HCT116 (cell line): ENCODE measurements at places on chromosomes 1 and 21. TPM values are rescaled to one million over a fixed set of nuclear protein-coding genes. Genes with fewer than 3 reads are reported as not detected.

RHCE gene
- 0.64 TPM for total RNA-seq

IQCC gene
- total RNA-seq = 4.7 TPM

KIRREL1 gene
- total RNA-seq = 20.0 TPM

GUCA2A gene
- not detected for total RNA-seq

SPRR2B gene
- not detected for total RNA-seq

KRTAP6-3 gene
- total RNA-seq = not detected

NEGR1 gene
- total RNA-seq = 0.05 TPM

SLC66A1 gene
- total RNA-seq = 11.1 TPM

TMPRSS3 gene
- not detected for total RNA-seq

FCGR3B gene
- not detected for total RNA-seq

GBP4 gene
- 0.05 TPM for total RNA-seq

LIPI gene
- total RNA-seq = not detected

SCNM1 gene
- total RNA-seq = 34.1 TPM

FCN3 gene
- 1.2 TPM for total RNA-seq

CA6 gene
- not detected for total RNA-seq

OPTC gene
- not detected for total RNA-seq

TDRD5 gene
- 0.25 TPM for total RNA-seq

FCGR3A gene
- 0.17 TPM for total RNA-seq

SLC44A3 gene
- 9.6 TPM for total RNA-seq

PLPP3 gene
- total RNA-seq = 3.4 TPM

HSD3B2 gene
- total RNA-seq = 1.4 TPM

RIMKLA gene
- 4.9 TPM for total RNA-seq

ADCY10 gene
- 0.30 TPM for total RNA-seq

IFNLR1 gene
- 7.6 TPM for total RNA-seq

LYSMD1 gene
- 5.0 TPM for total RNA-seq

TMOD4 gene
- 1.8 TPM for total RNA-seq

HYI gene
- 13.9 TPM for total RNA-seq

CGN gene
- total RNA-seq = 19.7 TPM

C4BPA gene
- total RNA-seq = 0.32 TPM

FCAMR gene
- not detected for total RNA-seq

CYP4A22 gene
- not detected for total RNA-seq

S100A7 gene
- not detected for total RNA-seq

NBPF20 gene
- total RNA-seq = 3.8 TPM

HES4 gene
- 145 TPM for total RNA-seq

SEMA6C gene
- total RNA-seq = 8.2 TPM

AIM2 gene
- not detected for total RNA-seq

CD247 gene
- 0.57 TPM for total RNA-seq

RHD gene
- total RNA-seq = not detected

GBP2 gene
- total RNA-seq = 0.98 TPM

PTPRU gene
- total RNA-seq = 40.7 TPM

FAM72C gene
- total RNA-seq = 9.5 TPM

RNU1-4 gene
- 1,685 TPM for total RNA-seq

LRRC53 gene
- total RNA-seq = not detected

ALPL gene
- 0.61 TPM for total RNA-seq

TBX15 gene
- not detected for total RNA-seq

FAM3B gene
- total RNA-seq = not detected

FCRL3 gene
- not detected for total RNA-seq

ACTL8 gene
- total RNA-seq = 0.69 TPM

PPFIA4 gene
- 10.8 TPM for total RNA-seq

LRRC38 gene
- not detected for total RNA-seq

CHIA gene
- total RNA-seq = not detected

SAMD11 gene
- total RNA-seq = 11.5 TPM

CHODL gene
- not detected for total RNA-seq

TEDDM1 gene
- not detected for total RNA-seq

SMCP gene
- total RNA-seq = not detected

BCAN gene
- total RNA-seq = not detected

LCE1F gene
- total RNA-seq = not detected

NIBAN1 gene
- total RNA-seq = 10.3 TPM

ADAMTS5 gene
- 0.02 TPM for total RNA-seq
